ENCODE measurements at places on chromosomes 2 and 18.

- no peaks in the 10 kb centered on the region for H3K27me3 ChIP-seq
- no peaks in the 10 kb centered on the region for H3K4me1 ChIP-seq
- no peak for DNase-seq
- H3K36me3 ChIP-seq = no peaks in the 10 kb centered on the region
- H3K4me3 ChIP-seq = no peak overlapping the region
Observed at GRCh38 chr2:185919155-185919554, 180.6 kb downstream of the FSIP2 start.

GRCh38 chr2:108970369-108970768 is 18.7 kb downstream of the EDAR start:
- H3K27ac ChIP-seq = no peak overlapping the region
- H3K36me3 ChIP-seq = no peaks in the 10 kb centered on the region
- DNase-seq = no peak
- peaks cover 18% of the 10 kb centered on the region for H3K4me1 ChIP-seq
- H3K27me3 ChIP-seq = no peaks in the 10 kb centered on the region

GRCh38 chr2:122863532-122863931 is 1108.1 kb downstream of the TSN start:
- no peaks in the 10 kb centered on the region for H3K4me1 ChIP-seq
- H3K36me3 ChIP-seq = no peaks in the 10 kb centered on the region
- DNase-seq = no peak
- H3K4me3 ChIP-seq = no peak overlapping the region
- H3K27ac ChIP-seq = no peak overlapping the region

- H3K4me3 ChIP-seq = no peak overlapping the region
- H3K27me3 ChIP-seq = peaks cover 3% of the 10 kb centered on the region
- H3K27ac ChIP-seq = no peak overlapping the region
- no peak for DNase-seq
- peaks cover 1% of the 10 kb centered on the region for H3K36me3 ChIP-seq
- H3K4me1 ChIP-seq = no peaks in the 10 kb centered on the region
Observed at GRCh38 chr2:217195658-217196446, 336.0 kb upstream of the TNP1 start.

GRCh38 chr2:197052356-197052755 is 125.8 kb upstream of the PGAP1 start:
- H3K36me3 ChIP-seq = peaks cover 77% of the 10 kb centered on the region
- peaks cover 18% of the 10 kb centered on the region for H3K4me1 ChIP-seq
- H3K27me3 ChIP-seq = no peaks in the 10 kb centered on the region
- DNase-seq = no peak
- peak overlapping the region; percentile 29 for H3K27ac ChIP-seq
- no peak overlapping the region for H3K4me3 ChIP-seq

DNA sequence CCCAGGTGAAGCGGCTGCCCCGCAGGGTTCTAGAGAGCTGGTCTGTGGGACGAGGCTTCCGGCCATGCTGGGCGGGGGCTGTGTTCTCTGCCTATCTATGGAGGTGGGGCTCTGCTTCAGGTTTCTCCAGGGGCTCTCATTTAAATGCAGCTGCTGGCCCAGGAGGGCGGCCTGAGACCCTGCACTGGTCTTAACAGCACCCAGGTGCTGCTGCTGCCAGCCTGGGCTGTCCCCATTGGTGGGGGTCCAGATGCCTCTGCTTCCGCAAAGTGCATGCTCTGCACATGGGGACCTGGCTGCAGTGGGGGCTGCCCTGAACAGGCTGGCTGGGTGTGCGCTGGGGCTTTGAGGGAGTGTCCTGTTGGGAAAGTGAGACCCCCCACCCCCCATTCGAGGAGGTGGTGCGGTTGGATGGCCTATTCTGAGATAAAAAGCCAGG is 29.7 kb upstream of the ALLC start:
- H3K27me3 ChIP-seq = peaks cover 4% of the 10 kb centered on the region
- H3K27ac ChIP-seq = no peak overlapping the region
- no peaks in the 10 kb centered on the region for H3K36me3 ChIP-seq
- no peaks in the 10 kb centered on the region for H3K4me1 ChIP-seq
- no peak overlapping the region for H3K4me3 ChIP-seq

- peaks cover 32% of the 10 kb centered on the region for H3K27me3 ChIP-seq
- no peak overlapping the region for H3K27ac ChIP-seq
- DNase-seq = no peak
- H3K4me3 ChIP-seq = no peak overlapping the region
- H3K36me3 ChIP-seq = no peaks in the 10 kb centered on the region
Observed at GRCh38 chr18:48983793-48984437, 33.1 kb upstream of the SMAD7 start.

DNA sequence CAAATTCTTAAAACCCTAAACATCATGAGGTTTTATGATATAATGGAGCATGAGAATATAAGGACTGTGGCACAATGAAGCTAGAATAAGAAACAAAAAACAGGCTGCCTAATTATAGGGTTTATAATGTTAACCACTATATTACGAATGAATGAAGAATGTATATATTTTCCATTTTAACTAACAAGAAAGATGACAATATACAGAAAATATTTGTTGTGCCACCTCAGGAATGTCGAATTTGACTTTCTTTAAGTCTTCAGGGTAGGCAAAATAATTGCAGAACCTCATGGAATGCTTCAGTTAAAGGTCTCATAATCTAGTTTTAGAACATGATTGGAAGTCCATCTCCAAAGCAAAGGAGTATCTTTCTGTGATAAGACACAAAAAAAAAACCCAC is 282.9 kb upstream of the SLC8A1 start:
- H3K27ac ChIP-seq = no peak overlapping the region
- H3K4me3 ChIP-seq = no peak overlapping the region
- H3K27me3 ChIP-seq = no peaks in the 10 kb centered on the region
- no peaks in the 10 kb centered on the region for H3K36me3 ChIP-seq

GRCh38 chr2:223101340-223102039 is 49.5 kb downstream of the KCNE4 start:
- DNase-seq = no peak
- H3K27ac ChIP-seq = no peak overlapping the region
- no peak overlapping the region for H3K4me3 ChIP-seq

- H3K27me3 ChIP-seq = no peaks in the 10 kb centered on the region
- no peaks in the 10 kb centered on the region for H3K36me3 ChIP-seq
- no peak overlapping the region for H3K27ac ChIP-seq
- no peaks in the 10 kb centered on the region for H3K4me1 ChIP-seq
- H3K4me3 ChIP-seq = no peak overlapping the region
Observed at GRCh38 chr2:140539242-140539875, 1591.5 kb downstream of the LRP1B start.

DNA sequence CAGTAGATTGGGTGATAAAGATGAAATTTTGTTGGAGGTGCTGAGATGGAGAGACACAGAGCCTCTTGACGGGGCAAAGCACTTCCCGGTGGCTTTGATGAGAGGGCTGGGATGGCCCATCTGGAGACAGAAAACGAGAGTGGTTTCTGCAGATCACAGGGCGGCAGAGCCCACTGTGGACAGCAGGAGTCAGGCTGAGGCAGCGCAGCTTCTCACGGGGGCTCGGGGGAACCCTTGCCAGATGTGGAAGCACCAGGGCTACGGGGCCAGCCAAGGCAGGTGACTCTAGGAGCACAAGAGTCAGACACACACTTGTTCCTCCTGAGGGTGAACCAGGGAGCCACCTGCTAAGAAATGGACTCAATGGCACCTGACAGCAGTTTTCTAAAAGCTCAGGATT is 78.5 kb downstream of the TPO start:
- no peaks in the 10 kb centered on the region for H3K27me3 ChIP-seq
- no peak for DNase-seq
- H3K27ac ChIP-seq = no peak overlapping the region
- no peaks in the 10 kb centered on the region for H3K36me3 ChIP-seq

Data from activated T-helper 1 cell treated with anti-CD3 and anti-CD28 coated beads, Interleukin-12 subunit alpha, Interleukin-12 subunit beta, Interleukin-2, Interleukin-4 antibody, amounts not matched to agents 30 ng/mL and 10 ng/mL and 1 ng/mL, durations not matched to agents 14 hours and 24 hours and 36 hours (primary cell).